Right cardiac atrium (tissue), 5 donors: ENCODE measurements at places on chromosomes 2 and 18.

- no peak for DNase-seq
Measured at GRCh38 chr2:45602624-45603023, 8.4 kb downstream of the SRBD1 start.

DNA sequence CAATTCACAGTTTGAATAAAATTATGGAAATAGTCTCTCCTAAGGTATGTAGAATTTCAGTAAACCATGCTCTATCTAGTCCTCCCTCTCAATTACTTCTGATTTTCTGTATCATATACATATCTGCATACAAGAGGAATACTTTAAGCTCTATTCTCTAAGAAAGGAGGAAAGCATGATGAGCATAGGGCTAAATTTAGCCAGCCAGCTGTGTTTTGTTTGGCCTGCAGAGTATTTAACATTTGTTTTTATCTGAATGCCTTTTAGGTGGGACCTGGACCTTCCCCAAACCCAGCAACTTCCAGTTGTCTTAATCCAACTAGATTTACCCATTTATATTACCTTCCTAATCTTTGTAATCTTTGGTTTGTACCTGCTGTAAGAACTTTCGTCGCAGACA, 42.2 kb upstream of the FAM117B start:
- no peak for DNase-seq

GRCh38 chr2:71891719-71892422, 255.8 kb downstream of the CYP26B1 start:
- DNase-seq = no peak

GRCh38 chr2:203948733-203949132, 12.2 kb downstream of the ICOS start:
- DNase-seq = no peak

DNA sequence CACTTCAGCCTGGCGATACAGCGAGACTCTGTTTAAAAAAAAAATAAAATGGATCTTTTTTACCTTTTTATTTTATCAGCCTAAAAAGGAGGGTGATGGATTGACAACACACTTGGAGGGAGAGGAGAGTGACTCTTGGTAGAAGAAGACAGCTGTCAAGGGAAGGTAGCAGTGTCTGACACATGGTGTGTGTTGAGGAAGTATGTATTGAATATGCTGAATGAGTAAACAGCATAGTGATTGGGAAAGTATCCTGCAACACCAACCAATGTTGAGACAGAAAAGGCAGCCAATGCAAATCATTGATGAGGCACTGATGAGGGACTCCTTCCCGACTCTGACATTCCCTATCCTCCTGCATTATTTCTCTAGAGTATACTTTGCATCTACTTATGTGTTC, 306.4 kb downstream of the LPIN1 start:
- DNase-seq = no peak
